Fibroblast of lung (primary cell): ENCODE measurements at places on chromosomes 12 and 14. TPM values are rescaled to one million over a fixed set of nuclear protein-coding genes. Genes with fewer than 3 reads are reported as not detected.

The KERA gene
- not detected in 2 replicates for polyA plus RNA-seq

GRCh38 chr14:100653409-100653808 lies 66.2 kb upstream of the BEGAIN start:
- no peak for DNase-seq
- H3K27me3 ChIP-seq = peaks cover 5% of the 10 kb centered on the region
- no peaks in the 10 kb centered on the region for H3K4me1 ChIP-seq
- no peak overlapping the region for H3K27ac ChIP-seq
- H3K4me3 ChIP-seq = no peak overlapping the region
- H3K36me3 ChIP-seq = no peaks in the 10 kb centered on the region

- H3K4me3 ChIP-seq = no peak overlapping the region
- H3K27ac ChIP-seq = no peak overlapping the region
- peaks cover 16% of the 10 kb centered on the region for H3K4me1 ChIP-seq
- H3K36me3 ChIP-seq = no peaks in the 10 kb centered on the region
These were observed 12.4 kb upstream of the PCNX1 start for GRCh38 chr14:70894868-70895267.

DNA sequence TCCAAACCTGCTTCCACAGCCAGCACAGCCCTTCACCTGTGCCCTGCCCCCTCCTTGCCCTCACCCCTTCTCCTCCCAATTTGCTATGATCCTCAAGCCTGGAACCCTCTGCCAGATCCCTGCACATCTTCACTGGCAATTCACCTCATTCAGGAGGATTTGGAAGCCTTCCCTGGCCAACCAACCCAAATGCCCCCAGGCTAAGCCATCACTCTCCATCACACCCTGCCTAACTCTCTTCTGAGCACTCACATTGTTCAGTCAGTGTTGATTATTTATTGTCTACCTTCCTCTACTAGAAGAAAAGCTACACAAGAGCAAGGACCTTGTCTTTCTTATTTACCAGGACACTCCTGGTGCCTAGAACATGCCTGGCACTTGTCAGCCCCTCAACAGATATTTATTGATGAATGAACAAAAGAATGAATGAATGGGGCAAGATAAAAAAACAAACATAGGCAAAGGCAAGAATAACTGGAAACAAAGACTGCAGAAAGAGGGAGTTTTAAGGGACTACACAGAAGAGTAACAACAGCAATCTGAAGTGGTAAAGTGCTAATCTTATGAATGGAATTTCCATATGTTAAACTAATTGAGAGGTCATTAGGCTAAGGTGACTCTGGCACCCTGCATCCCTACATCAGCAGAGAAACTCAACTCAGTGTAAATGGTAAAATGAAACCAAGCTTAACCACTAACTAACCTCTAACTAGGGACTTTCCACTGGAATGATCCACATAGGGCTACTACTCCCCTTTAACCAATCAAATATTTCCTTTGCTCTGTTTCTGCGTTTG lies 33.4 kb downstream of the TMTC1 start:
- no peak overlapping the region for H3K4me3 ChIP-seq
- no peaks in the 10 kb centered on the region for H3K27me3 ChIP-seq
- H3K4me1 ChIP-seq = peaks cover 3% of the 10 kb centered on the region
- H3K36me3 ChIP-seq = peaks cover 1% of the 10 kb centered on the region
- no peak for DNase-seq
- H3K27ac ChIP-seq = no peak overlapping the region

GRCh38 chr12:80763874-80764273 lies 47.2 kb downstream of the MYF5 start:
- no peak overlapping the region for H3K27ac ChIP-seq
- H3K4me1 ChIP-seq = no peaks in the 10 kb centered on the region
- H3K36me3 ChIP-seq = no peaks in the 10 kb centered on the region
- peak; percentile 50 for DNase-seq

DNA sequence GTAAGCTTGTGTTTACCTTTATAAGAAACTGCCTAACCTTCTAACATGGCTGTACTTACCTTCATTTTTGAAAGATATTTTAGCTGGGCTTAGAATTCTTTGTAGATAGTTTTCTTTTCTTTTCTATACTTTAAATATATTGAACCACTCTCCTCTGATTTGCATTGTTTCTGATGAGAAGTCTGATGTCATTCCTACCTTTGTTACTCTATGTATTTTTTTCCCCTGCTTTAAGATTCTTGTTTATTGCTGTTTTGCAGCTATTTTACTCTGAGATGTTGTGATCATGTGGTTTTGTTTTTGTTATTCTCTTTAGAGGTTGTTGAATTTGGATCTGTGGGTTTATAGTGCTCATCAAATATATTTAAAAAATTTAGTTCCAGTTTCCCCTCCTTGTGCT lies 31.8 kb downstream of the CNOT2 start:
- H3K4me1 ChIP-seq = no peaks in the 10 kb centered on the region
- no peaks in the 10 kb centered on the region for H3K27me3 ChIP-seq
- no peak overlapping the region for H3K4me3 ChIP-seq
- H3K36me3 ChIP-seq = no peaks in the 10 kb centered on the region
- no peak for DNase-seq

DNA sequence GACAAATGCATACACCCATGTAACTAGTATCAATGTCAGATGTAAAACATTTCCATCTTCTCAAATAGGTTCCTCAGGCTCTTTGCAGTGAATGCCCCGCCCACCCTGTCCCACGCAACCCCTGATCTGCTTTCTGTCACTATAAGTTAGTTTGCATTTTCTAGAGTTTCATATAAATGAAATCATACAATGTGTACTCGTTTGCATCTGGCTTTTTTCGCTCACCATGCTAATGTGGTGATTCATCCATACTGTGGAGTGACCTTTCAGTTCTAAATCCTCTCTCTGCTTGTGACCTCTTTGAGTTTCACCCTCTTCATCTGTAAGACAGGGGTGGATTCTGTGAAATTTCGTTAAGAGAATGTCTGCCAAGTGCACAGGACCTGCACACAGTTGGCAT lies 30.6 kb upstream of the MSI1 start:
- no peak overlapping the region for H3K27ac ChIP-seq
- no peaks in the 10 kb centered on the region for H3K36me3 ChIP-seq
- peaks cover 11% of the 10 kb centered on the region for H3K27me3 ChIP-seq
- DNase-seq = peak; percentile 87

GRCh38 chr12:79364197-79364596 lies 326.6 kb downstream of the PAWR start:
- H3K4me3 ChIP-seq = no peak overlapping the region
- no peaks in the 10 kb centered on the region for H3K4me1 ChIP-seq
- no peaks in the 10 kb centered on the region for H3K36me3 ChIP-seq
- DNase-seq = no peak
- H3K27ac ChIP-seq = no peak overlapping the region

- no peaks in the 10 kb centered on the region for H3K4me1 ChIP-seq
- H3K27ac ChIP-seq = no peak overlapping the region
- no peaks in the 10 kb centered on the region for H3K27me3 ChIP-seq
- H3K36me3 ChIP-seq = no peaks in the 10 kb centered on the region
- no peak overlapping the region for H3K4me3 ChIP-seq
These were observed 243.7 kb upstream of the DIO2 start for GRCh38 chr14:80455031-80455430.

- H3K36me3 ChIP-seq = no peaks in the 10 kb centered on the region
- no peak for DNase-seq
- no peaks in the 10 kb centered on the region for H3K4me1 ChIP-seq
- H3K27ac ChIP-seq = no peak overlapping the region
- H3K27me3 ChIP-seq = no peaks in the 10 kb centered on the region
These were observed 99.9 kb upstream of the RFLNA start for GRCh38 chr12:124194893-124195566.

GRCh38 chr12:4518106-4518728 lies 20.5 kb upstream of the RAD51AP1 start:
- H3K4me3 ChIP-seq = no peak overlapping the region
- DNase-seq = peak; percentile 55
- H3K27me3 ChIP-seq = no peaks in the 10 kb centered on the region
- H3K4me1 ChIP-seq = no peaks in the 10 kb centered on the region
- H3K36me3 ChIP-seq = peaks cover 2% of the 10 kb centered on the region
- H3K27ac ChIP-seq = no peak overlapping the region

DNA sequence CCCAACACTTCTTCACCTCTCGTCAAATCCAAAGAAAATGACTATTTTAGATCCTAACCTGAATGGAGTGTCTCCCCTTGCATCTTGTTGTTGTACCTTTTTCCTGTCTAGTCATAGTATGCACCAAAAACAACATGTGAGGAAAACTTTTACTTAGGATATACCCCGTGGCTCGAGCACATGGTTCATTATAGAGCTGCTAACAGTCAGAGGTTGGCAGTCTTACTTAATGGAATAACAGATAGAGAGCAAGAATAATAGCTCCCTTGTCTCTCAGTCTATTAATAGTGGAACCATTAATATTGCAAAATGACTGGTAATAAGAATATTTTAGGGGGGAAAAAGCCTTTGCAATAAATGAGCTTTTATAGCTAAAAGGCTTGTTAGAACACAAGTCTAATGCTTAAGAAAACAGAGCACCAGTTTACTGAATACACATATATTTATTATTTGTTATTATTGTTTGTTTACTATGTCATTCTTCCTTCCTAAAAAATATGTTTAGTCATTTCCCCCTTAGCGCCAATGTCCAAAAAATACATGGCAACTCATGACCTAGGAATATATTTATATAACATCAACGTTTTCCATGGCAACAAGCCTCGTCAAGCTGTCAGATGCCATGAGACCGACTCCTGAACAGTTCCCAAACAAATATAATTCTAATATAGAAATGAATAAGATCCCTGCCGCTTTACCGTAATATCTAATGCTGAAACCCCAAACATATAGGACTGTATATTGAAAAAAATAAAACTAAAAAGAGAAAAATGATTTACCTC lies 592.4 kb downstream of the SOX5 start:
- H3K27ac ChIP-seq = no peak overlapping the region
- no peak for DNase-seq
- H3K4me3 ChIP-seq = no peak overlapping the region
- H3K4me1 ChIP-seq = no peaks in the 10 kb centered on the region
- H3K36me3 ChIP-seq = no peaks in the 10 kb centered on the region
- H3K27me3 ChIP-seq = no peaks in the 10 kb centered on the region

DNA sequence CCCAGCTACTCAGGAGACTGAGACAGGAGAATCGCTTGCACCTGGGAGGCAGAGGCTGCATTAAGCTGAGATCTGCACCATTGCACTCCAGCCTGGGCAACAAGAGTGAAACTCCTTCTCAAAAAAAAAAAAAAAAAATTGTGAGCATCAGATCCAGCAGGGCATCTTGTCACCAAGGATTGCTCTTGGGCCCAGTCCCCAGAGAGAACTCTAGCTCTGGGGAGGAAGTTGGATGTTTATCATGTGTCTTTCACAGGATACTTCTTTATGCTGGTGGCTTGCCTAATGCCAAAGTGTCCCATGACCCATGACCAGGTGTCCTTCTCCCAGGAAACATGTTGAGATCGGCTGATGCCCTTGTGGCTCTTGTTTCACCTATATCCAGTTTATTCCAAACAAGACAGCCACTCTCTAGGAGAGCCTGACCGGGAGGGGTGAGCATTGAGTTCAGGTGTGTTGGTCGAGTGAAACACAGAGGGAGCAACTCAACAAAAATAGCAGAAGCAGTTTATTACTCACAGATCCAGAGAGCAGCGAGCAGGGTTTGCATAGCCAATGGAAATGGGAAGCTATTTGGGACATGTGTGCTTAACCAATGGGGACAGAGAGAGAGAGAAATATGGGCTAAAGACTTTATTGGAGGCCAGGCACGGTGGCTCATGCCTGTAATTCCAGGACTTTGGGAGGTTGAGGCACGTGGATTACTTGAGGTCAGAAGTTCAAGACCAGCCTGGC lies 6.6 kb upstream of the TCHP start:
- H3K27me3 ChIP-seq = no peaks in the 10 kb centered on the region
- DNase-seq = no peak
- H3K27ac ChIP-seq = no peak overlapping the region
- peaks cover 11% of the 10 kb centered on the region for H3K4me1 ChIP-seq
- no peak overlapping the region for H3K4me3 ChIP-seq

DNA sequence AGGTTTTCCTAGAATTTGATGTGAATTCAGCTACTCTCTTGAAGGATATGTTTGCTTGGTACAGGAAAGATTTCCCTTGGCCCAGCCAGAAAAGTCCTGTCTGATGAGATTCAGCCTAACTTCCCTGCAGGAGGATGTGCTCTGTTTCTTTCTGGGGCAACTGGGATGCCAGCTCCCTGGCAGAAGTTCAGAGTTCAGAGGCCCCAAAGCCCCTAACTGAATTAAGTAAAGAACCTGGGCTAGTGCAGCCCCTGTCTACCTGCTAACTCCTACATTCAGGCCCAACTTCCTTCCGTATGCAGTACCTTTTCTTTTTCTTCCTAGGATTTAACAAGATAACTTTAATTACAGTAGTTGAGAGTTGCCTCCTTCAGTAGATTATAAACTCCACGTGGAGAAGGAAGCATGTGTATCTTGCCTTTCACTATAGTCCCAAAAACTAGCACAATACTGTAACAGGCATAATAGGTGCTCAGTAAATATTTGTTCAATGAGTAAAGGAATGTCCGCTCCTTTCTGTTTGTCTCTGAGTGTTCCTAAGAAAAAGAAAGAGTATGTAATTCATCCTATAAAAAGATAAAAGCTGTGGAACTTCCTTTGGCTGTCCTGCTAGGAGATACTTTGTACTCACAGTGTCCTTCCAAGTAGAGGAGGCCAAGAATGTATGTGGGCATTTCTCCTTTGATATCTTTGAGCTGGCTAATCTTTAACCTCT lies 141.0 kb downstream of the SLC8A3 start:
- H3K4me1 ChIP-seq = no peaks in the 10 kb centered on the region
- DNase-seq = no peak
- H3K4me3 ChIP-seq = no peak overlapping the region
- no peaks in the 10 kb centered on the region for H3K36me3 ChIP-seq
